ENCODE measurements at places on chromosomes 6 and 20. TPM values are rescaled to one million over a fixed set of nuclear protein-coding genes. Genes with fewer than 3 reads are reported as not detected.

The C20orf204 gene
- 0.67 TPM for total RNA-seq

DNA sequence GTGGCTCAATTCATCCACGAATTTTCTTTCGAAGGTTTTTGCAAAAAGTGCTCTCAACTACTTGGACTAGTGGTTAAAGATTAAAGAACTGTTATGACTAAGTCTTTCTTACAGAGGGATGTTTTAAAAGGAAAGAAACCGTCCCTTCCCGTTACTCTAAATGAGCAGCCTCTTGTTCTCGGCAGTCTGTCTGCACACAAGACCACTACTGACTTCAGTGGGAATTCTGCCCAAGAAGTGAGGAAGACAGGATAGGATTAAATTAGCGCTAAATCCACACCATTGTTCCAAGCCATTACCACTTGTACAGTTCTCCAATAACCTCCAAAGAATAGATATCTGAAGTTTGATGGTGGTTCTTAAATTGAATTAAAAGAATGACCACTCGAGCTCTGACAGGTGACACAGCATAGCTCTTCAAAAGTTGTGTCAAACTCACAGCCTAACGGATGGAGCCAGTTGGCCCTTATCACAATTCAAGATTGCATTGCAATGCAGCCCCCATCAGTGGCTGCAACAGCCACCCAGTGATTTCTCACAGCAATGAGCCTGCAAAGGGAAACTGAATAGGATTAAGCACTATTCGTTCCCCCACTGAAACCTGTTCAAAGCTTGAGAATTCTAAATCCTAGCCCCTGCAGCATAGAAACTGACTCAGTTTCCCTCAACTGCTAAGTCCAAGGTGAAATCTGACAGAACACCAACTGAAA lies 1.8 kb downstream of the EPB41L2 start:
- no peak for DNase-seq

GRCh38 chr20:34143951-34144350 lies 31.9 kb upstream of the EIF2S2 start:
- no peak for DNase-seq

DNA sequence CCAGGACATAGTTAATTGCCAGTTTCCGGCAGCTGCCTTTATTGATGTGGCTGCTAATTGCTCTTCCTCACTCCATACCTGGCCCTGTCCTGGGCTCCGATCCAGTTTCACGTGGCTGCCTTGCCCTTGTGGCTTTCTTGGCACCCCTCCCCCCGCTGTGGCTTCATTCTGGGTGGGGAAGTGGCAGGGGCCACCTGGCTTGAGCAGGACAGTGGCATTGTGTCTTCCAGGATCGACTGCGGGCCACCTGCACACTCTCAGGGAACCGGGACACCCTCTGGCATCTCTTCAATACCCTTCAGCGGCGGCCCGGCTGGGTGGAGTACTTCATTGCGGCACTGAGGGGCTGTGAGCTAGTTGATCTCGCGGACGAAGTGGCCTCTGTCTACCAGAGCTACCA lies 10.8 kb downstream of the MAVS start:
- no peak for DNase-seq
